8988T (cell line): ENCODE measurements at places on chromosomes 4 and X.

DNA sequence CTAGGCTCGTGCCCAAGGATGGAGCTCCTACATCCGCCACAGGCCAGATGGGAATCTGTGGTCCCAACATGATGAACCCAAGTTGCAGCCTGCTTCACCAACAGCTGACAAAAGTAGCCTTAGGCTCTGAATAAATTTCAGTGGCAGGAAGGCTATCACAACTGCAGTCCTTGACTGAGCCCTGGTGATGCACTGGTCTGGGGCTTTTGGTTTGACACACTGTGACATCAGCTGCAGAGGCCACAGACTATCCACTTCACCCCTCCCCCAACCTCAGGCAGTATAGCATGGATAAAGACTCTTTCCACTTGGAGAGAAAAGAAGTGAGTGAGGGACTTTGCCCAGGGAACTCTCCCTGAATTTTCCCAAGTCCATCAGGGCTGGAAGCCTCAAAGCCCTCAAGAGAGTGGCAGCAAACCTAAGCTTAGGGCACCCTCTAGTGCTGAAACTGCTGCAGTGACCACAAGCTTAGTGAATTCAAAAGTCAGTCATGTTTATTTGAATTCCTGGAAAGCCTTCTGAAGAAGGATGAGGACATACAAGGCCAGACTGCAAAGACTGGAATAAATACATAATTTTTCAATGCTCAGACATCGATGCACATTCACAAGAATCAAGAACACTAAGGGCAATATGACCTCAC, 135.0 kb upstream of the TENT5D start:
- DNase-seq: no peak

- DNase-seq: no peak
These were observed 40.5 kb downstream of the NFKB1 start for GRCh38 chr4:102541697-102542096.

GRCh38 chrX:130130990-130131389, 20.7 kb upstream of the ELF4 start:
- DNase-seq: no peak

DNA sequence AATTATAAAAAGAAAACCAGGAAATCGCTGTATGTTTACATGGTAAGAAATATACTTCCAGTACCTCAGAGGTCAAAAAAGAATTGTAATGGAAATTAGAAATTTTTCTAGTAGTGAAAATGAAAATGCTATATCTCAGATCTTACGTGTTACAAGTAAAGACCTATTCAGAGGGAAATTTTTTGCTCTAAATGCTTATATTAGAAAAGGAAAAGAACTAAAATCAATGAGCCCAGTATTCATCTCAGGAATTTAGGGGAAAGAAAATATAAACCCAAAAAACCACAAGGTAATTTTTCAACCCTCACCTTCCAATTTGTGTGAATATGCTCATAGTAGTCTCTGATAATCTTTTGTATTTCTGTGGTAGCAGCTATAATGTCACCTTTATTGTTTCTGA, 145.6 kb downstream of the RAP1GDS1 start:
- DNase-seq: no peak

GRCh38 chr4:73309211-73309610, 50.6 kb upstream of the ANKRD17 start:
- DNase-seq: no peak

DNA sequence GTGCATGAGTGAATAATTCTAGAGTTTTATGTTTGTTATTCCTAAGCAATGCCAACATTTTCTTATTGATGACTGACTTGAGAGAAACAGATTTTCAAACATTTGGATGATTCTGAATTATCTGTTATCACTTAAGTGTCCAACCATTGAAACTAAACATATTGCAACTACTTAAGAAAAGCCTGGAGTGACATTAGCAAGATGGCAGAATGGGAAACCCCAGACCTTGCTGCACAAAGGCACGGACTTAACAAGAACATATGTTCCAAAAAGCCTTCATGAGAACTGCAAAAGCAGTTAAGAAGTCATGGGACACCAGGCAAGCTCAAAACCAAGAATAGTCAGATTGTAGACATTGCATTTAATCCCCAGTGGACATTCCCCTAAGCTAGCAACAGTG, 215.1 kb downstream of the DCHS2 start:
- no peak for DNase-seq

DNA sequence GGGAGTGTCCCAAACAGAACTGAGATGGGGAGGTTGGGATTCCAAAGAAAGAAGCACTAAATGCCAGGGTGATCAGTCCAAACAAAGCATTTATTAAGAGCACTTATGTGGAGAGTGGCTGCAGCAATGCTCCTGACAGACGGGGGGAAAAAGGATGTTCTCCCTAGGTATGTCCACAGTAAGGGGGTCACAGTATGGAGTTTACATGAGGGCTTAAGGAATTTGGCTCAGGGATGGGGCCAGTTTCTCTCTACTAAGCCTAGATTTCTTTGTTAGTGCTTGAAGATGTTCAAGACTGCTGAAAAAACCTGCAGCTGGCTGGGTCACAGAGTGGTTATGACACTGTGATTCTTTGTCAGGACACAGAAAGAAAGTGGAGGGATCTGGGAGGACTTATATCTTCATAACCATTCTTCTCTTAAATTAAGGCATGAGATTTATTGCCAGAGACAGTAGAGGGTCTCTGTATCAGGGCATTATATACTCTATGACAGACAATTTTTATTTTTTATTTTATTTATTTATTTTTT, 1468.0 kb downstream of the C4orf33 start:
- no peak for DNase-seq

- DNase-seq: no peak
These were observed 115.2 kb upstream of the BMPR1B start for GRCh38 chr4:94642561-94642866.
